ENCODE measurements at places on chromosomes 6 and 20.
A peak's percentile ranks its signal among the peaks of the same experiment; 100 is the strongest.

DNA sequence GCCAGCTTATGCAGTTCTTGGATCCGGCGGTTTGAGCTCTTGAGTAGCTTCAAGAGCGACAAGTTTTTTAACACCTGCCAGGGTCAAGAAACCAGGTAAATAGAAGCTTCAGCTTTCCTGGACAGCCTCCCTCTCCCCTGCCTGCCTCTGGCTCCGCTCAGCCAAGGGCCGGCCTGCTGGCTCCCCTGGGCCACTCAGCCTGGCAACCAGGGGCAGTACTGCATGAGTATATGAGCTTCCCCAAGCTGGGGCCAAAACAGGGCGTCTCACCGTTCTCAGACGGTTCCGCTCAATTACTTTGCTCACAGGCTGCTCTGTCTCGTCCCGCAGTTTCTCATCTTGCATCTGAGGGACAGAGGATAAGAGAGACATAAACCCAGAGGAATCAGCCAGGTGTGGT is 856 bp downstream of the TP53TG5 start:
- no peak for DNase-seq

DNA sequence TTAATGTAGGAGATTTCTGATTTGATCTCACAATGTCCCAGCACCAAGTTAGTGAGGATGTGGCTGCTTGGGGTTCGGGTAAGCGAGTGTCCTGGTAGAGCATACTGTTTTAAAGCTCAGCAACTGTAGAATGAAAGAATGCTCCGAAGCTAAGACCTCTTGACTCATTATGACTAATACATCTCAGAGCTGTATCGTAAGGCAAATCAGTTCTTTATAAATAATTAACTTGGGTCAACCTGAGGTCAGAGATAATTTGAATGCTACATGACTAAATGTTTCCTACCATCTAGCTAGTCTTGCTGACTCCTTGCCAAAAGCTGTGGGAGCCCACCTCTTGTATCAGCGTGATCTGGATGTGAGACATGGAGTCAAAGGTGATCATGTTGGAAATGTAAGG is 128.8 kb upstream of the PDE7B start:
- no peak for DNase-seq

DNA sequence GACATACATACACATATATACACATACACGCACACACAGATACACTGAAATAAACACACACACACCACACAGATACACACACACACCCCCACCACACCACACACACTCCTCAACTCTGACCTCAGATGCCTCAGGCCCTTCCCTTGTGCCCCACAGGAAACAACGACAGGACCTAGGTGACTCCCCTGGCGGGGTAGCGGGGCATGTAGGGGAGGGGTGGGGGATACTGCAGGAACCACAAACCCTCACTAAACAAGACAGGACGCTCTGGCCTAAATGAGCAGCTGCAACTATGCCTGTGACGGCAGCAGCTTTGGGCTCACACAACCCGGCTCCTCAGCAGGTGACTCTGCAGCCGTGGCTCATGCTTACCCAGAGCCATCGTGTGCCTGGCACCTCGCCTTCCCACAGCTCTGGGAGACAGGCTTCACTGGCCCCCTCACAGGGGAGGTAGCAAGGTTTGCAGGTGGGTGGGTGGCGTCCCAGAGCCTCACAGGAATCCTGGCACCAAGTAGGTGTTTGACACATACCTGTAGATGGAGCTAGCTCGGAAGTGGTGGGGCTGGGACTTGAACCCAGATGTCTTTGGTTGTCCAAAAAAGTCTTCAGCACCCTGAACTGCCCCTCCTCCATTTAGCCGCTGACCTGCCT is 100.8 kb downstream of the GRM4 start:
- no peak for DNase-seq

DNA sequence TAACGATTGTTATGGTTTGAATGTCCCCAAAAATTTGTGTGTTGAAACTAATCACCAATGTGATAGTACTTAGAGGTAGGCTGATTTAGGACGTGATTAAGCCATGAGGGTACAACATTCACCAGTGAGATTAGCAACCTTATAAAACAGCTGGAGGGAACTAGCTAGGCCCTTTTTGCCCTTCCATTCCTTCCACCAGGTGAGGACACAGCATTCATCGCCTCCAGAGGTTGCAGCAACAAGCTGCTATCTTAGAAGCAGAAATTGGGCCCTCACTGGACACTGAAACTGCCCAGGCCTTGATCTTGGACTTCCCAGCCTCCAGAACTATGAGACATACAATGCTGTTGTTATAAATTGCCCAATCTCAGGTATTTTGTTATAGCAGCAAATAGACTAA is 340.7 kb upstream of the JARID2 start:
- no peak for DNase-seq

DNA sequence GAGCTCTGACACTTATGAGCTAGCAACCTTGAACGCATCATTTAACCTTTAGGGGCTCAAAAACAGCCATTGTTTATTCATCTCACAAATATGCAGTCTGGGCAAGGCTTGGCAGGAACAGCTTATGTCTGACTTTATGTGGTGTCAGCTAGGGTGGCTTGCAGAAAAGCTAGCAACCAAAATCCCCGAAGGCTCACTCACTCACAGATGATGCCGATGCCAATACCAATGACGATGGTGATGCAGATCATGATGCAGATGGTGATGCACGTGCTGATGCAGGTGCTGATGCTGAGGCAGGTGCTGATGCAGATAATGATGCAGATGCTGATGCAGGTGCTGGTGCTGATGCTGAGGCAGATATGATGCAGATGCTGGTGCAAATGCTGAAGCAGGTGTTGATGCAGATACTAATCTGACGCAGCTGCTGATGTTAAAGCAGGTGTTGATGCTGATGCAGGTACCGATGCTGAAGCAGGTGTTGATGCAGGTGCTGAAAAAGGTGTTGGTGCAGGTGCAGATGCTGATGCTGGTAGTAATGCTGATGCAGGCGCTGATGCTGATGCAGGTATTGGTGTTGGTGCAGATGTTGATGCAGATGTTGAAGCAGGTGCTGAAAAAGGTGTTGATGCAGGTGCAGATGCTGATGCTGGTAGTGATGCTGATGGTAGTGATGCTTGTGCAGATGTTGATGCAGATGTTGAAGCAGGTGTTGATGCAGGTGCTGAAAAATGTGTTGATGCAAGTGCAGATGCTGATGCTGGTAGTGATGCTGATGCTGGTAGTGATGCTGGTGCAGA is 195.6 kb downstream of the NFATC2 start:
- DNase-seq, result no peak

DNA sequence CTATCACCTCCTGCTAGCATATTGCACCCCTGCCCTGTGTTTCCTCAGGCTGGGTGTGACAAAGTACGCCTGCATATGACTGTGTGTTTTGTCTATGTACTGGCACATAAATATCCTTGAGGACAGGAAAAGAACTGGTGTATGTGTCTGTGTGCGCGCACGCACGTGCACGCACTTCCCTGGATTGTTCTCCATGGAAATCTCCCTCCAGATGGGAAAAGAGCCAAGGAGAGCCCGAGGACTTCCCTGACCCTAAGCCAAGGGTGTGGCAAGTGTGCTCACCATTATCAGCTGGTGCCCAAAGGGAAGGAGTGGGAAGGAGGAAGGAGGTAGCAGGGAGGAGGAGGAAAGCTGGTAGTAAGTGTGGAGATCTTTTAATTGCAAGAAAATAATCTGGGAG is 117.6 kb downstream of the HIVEP2 start:
- DNase-seq, result peak; percentile 74

DNA sequence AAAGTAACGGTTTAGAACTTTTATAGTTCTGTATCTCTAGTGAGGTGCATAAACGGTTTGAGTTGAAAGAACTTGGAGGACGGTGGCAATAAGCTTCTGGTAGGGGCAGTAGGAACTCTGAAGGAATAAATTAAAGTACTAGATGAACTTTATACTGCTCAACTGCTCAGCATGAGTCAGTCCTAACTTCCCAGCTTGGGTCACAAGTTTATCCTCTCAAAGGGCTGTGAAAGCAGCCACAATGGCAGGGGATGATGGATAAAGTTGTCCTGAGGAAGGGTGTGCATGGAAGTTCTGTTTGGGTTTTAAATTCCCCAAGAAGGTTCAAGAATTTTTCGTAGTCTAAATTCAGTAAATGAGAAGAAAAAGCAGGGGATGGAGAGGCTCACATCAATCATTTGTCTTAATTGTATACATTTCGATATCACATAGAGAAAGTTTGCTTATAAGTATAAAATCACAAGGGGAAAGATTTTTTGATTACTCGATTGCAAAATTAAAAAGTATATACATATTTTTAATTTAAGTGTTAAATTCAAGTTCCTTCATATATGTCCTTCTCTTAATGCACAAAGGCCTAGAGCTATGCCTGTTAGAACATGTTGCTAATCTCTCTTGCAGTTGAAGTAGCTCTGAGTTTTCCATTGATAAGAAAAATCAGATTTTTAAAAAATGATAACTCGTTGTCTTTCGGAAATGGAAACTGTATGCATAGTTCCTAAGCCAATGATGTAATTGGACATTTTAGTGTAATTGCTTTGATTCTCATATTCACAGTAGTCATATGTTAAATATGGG is 55.3 kb upstream of the JAG1 start:
- DNase-seq, result no peak

DNA sequence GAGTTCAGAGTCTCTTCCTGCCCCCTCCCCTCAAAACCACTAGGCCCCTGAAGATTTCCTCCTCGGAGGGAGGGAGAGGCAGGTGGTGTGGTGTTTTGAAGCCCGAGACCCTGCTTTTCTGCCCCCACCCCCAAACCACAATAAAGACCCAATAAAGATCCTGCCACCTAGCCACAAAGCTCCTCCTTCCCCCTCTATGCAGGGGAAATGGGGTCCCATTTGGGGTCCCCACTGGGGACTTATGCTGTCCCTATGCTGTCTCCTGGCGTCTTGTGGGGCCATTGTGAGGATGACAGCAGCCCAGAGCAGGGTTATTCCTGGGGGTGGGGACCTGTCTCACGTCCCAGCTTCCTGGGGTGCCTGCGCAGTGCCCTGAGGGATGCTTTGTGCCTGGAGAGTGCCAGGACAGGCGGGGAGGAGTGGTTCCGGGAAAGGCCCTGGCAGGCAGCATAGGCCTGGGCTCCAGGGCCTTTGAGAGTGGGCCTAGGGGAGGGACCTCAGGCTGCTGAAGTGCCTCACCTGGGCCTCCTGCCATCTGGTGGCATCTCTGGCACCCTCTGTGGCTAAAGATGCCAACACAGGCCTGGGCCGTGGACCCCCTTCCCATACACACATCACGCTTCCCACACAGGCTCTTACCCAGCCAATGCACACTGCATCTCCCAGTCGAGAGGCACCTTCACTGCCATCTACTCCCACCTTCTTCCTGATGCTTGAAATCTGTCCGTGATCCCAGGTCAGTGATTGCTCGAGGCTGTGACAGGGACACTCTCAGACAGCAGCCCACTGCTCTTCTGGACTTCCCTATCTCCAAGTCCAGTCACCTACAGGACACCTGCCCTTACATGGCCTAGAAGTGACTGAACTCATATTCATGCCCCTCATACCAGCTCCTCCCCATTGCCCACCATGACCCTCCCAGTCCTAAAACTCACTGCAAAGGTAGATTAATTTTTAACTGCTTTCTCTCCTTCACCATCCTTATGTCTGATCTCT is 7.9 kb upstream of the ARMC12 start:
- peak; percentile 75 for DNase-seq

DNA sequence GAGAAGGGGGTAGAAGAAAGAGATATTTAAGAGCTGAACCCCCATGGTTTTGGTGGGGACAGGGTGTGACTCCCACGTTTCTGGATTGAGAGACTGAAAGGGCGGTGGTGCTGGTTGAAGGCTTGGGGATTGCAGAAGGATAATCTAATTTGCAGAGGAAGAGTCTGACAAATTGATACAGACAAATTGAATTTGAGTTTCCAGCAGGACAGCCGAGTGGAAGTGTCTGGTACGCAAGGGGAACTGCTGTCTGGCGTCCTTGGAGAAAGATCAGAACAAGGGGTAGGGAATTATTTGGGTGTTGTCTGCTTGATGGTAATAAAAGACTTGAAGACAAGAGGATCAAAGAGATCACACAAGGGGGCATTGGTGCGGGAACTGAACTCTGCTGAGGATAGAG is 40.5 kb upstream of the MDGA1 start:
- no peak for DNase-seq

DNA sequence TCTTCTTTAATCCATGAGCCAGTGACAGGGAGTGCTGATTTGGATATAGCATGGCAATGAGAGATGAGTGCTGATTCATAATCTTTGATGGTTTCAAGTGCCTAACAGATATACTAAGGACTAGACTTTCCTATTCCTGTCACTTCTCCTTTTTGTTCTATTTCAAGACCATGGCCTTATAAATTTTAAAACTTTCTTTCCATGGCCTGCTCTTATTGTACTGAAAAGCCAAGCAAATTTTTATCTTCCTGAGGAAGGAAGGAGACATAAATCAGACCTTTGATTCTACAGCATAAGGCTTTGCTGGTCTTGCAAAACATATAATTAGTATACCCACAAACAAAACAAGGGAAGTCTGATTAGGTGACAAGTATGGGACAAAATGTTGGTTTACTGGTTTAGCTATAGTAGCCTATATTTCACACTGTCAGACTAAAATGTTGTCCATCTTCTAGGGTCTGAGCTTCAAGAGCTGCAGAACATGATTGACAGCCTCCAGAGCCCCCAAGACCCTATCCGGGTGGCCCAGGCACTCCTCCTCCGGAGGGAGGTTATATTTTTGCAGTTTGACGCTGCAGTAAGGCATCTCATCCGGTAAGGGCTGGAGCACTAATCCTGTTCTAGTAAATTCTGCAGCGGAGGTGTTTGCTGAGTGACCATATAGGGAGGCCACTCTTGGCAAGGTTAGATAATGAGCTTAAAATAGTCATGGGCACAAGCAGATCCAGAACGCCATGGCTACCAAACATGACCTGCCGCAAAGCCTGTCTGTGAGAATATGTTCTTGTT is 82.3 kb downstream of the CD164 start:
- DNase-seq, result no peak

- DNase-seq, result peak; percentile 35
Measured at GRCh38 chr6:54074578-54075195, 36.6 kb upstream of the MLIP start.

DNA sequence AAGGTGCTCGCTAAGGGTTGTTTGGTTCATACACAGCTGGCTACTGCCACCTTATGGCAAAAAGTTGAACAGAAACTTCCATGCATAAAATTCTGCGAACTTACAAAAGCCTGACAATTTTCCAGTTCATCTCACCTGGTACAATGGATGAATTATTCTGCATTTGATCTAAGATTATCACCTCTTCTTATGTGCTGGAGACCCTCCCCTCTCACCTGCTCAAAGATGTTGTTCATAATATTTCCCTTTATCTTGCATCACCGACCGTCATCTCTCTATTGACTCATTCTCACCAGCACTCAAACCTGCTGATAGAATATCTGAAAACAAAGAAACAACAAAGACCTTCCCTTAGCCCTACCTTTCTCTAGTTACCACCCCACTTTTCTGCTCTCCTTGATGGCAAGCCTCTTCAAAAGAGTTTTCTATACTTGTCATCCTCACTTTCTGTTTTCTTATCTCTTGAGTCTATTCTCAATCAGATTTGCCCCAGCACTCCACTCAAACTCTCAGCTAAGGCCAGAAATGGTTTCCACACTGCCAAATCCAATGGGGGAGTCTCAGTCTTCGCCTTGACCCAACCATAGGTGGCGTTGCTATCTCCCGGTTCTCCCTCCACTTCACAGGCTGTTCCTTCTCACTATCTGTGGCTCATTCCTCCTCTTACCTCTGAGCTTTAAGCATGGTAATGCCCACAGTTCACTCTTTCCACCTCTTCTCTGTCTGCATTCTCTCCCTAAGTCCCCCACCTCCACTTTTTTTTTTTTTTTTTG is 25.8 kb downstream of the SNRNP48 start:
- DNase-seq, result no peak
